ENCODE measurements at places on chromosomes 6 and 20.

DNA sequence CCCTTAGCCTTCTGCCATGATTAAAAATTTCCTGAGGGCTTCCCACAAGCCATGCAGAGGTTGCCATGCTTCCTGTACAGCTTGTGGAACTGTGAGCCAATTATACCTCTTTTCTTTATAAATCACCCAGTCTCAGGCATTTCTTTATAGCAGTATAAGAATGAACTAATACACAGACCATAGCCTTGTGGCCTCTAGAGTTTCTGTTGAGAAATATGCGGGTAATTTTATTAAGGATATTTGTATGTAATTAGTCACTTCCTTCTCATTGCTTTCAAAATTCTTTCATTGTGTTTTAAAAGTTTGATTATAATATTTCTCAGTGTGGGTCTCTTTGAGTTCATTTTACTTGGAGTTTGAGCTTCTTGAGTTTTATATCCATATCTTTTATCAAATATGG lies 484.9 kb downstream of the COL12A1 start:
- no peak for DNase-seq

GRCh38 chr6:154931711-154932424 lies 63.2 kb upstream of the TIAM2 start:
- DNase-seq, result no peak

DNA sequence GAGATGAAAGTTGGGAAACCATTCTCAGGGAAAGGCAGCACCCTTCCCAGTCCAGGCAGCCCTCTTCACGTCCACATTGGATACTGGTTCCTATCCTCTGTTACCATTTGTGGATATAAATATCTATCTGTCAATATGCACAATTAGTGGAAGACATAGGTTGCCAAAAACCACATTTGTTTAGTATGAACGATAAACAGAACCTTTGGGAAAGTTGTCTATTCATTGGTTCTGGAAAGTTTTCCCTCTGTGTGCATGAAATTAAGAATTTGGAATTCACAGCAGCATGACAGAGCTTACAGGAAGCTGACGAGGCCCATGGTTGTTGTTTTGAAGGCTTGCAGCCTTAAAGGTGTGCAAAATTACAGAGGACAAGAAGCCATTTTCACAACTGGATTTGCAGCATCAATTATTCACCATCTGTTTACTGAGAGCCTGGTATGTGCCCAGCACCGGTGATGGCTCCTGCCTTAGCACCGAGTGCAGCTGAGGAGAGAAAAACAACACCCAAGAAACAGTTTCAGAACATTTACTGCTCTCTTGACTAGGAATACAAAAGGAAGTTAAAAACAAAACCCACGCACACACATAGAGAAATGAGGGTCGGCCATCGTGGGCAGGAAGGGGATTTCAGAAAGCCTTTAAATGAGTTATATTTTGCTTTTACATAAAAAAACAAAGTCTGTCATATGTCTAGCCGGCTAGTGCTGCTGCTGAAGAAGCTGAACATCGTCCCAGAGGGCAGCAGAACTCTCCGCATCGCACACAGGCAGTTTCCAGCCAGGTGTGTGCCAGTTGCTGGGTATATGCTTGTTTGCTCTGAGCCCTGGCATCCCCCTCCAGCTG lies 319.6 kb downstream of the FARS2 start:
- DNase-seq, result no peak

DNA sequence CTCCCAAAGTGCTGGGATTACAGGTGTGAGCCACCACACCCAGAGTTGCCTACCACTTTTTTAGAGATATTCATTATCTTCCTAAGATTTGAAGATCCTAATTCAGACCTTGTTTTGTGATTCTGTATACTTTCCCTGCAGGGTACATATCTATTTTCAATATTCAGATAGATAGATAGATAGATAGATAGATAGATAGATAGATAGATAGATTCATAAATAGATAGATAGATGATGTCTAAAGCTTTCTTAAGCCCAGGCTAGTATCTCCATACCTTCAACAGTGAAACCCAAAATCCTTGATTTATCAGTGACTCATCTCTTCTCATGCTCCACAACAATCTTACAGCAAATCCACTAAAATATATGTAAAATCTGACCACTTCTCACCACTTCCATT lies 30.8 kb downstream of the ZNF391 start:
- DNase-seq, result no peak

DNA sequence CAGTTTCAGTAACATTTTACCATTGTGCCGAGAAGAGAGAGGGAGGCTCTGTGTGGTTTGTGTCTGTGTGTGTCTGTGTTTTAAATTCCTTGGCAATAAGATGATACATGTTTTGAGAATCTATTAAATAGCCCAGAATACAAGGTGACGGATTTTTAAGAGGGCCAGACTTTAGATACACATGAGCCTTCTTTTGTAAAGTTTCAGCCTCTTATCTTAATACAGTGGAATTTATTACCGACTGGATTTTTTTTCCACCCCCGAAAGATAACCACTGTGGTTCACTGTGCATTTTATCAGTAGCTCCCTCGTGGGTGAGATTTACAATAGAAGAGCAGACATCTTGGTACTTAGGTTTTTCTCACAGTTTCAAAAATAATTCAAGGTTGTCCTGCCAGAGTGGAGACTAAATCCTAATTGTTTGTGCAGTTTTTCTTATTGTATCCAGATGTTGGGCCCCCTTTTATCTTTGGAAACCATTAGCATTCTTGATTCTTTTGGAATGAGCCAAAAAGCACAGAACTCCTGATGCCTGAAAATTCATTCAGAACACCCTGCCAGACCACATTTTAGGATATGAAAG lies 49.9 kb downstream of the STK4 start:
- DNase-seq, result no peak

DNA sequence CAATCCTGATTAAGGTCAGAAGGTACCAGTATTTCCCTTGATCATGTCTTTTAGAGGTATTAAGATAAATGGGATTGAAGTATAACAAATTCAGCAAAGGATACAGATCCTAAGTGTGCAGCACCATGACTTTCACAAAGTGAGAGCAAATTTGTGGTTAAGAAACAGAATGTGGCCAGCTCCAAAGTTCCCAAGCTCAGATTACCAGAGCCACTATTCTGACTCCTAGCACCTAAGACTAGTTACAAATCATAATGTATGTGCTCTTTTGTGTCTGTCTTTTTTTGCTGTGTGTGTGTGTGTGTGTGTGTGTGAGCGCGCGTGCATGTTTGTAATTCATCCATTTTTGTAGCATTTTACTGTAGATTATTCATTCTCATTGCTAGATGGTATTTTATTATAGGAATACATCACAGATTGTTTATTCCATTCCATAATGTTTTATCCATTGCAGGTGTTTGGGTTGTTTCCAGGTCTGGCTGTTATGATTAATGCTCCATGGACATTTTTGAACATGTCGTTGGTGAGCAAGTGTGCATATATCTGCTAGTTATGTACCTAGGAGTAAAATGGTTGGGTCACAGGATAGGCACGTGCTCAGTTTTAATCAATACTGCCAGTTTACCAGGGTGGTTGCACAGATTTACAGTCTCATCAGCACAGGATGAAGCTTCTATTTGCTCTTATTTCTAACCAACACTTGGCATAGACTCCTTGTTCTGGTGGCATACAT lies 314.0 kb upstream of the JAG1 start:
- DNase-seq, result no peak

DNA sequence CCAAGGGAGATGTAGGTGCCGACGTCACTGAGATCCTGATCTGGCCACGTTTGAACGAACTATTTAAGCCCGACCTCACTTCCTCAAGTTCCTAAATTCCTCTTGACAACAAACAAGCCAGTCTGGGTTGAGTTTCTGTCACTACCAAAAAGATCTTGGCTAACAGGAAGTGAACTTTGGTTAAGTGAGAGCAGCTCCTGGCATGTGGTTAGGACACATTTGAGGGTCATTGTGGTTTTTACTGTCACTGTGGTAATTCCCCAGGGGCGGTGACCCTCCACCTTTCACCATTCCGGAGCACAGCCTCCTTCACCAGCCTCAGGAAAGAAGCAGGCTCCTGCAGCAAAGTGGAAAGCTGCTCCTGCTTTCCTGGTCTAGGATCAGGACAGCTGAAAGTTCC lies 43.1 kb upstream of the ZNF831 start:
- peak; percentile 79 for DNase-seq

GRCh38 chr6:132354517-132355167 lies 46.6 kb downstream of the MOXD1 start:
- peak; percentile 42 for DNase-seq

DNA sequence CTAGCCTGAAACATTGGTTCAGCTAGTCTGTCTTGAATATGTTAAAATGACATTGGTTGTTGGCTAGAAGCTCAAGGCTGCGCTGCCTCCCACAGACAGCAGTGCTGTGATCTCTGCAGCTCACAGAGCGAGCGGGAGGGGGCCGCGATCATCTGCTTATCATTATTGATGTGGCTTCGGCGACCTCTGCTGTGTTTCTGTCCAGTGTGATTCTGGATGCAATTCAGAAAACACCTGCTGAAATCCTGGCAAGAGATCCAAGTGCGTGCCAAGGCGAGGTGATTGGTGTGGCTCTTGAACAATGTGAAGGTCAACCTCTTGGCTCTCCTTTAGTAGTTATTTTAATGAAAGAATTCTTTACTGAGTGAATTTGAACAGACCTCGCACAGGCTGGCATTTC lies 142.3 kb upstream of the SASH1 start:
- DNase-seq, result no peak

GRCh38 chr6:142485256-142485655 lies 183.4 kb downstream of the ADGRG6 start:
- DNase-seq, result no peak

DNA sequence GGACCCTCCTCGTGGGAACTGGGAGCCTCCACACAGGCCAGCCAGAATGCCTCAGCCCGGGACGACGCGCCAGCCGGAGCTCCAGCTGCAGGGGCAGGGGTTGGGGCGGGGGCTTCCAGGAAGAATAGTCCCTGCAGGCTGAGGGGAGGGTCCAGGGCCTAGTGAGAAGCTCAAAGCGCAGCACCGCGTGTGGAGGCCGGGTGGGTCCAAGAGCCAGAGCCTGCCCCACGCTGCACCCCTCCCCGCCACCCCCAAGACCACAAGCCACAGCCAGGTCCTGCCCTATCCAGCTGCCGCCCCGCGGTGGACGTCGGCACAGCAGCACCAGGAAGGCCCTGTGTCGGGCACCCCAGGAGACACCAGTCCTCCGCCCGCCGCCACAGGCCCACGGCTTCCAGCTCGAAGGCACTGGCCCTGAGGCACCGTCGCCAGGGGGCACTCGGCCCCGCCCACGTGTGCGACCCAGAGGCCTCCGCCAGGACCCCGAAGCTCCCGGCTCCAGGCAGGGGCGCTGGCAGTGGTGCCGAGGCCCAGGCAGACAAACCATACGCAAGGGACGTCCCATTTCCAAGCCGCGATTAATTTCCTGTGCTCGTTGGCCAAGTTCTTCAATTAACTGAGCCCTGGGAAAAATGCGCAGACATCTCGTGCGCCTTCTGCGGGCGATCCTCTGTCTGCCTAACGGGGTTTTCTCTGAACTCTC lies 19.5 kb downstream of the KCNQ2 start:
- no peak for DNase-seq

GRCh38 chr6:133985970-133986369 lies 32.9 kb downstream of the TBPL1 start:
- DNase-seq, result no peak

- DNase-seq, result no peak
These were observed 1.8 kb downstream of the GSTA4 start for GRCh38 chr6:52992980-52993920.

GRCh38 chr6:42984924-42985475 lies 630 bp downstream of the PPP2R5D start:
- DNase-seq, result peak; percentile 19

GRCh38 chr20:45783656-45784294 lies 7.9 kb downstream of the WFDC3 start:
- DNase-seq, result no peak

DNA sequence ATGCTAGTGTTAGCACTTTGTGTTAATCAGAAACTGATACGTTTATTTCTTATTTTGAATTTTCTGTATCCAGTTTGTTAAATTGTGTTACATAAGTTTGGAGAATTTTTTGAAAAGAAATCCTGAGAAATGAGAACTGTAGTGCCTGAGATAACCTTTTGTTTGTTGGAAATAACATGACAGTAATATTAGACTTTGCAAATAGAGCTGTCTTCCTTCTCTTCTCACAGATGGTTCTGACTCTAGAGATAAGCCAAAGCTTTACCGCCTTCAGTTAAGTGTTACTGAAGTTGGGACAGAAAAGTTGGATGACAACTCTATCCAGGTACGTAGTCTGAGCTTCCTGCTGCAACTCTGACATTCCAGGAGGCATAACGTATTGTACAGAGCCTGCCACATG lies 69.9 kb downstream of the AFDN start:
- DNase-seq, result no peak

DNA sequence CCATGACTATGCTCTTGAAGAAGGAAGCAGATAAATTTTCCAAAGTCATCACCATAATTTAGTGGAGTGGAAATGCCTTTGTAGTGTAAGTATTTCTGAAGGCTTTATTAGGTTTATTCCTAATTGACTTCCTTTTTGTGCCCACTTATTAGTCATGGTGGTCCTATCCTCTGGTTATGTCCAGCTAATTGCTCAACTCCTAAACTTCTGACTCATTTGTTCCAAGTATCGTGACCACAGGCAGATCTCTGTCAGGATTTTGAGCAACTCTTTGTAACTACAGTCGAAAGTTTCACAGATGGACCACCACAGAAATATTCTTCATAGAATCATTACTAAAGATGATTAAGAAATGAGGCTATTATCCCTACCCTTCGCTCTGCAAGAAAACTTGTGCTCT lies 315.6 kb upstream of the PTCHD4 start:
- DNase-seq, result no peak

DNA sequence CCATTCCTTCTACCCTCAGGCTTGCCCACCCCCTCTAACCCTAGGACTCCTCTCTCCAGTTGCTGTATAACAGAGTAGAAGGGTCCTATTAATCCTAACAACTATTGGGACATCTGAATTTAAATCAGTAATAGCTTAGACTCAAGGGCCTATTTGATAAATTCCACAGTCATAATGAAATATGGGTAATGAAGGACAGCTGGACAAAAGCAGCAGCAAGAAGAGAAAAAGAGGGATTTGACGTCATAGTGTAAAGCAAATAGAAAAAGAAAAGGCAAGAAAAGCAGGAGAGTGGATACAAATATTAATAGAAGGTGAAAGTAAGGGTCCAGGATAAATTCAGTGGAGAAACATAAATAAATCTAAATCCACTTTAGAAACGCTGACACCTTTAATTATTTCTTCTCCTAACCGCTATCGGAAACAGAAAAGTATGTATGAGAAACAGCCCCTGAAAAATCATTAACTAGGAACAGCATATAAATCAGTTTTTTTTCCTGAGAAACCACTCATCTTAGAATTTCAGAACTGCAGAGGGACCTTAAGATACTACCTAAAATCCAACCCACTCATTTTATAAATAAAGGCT lies 12.8 kb downstream of the FKBP5 start:
- DNase-seq, result no peak

- no peak for DNase-seq
These were observed 2.5 kb upstream of the TMEM217 start for GRCh38 chr6:37260444-37260843.

- no peak for DNase-seq
These were observed 66.9 kb downstream of the PYGB start for GRCh38 chr20:25314497-25315417.

- DNase-seq, result no peak
These were observed 14.7 kb upstream of the PXDC1 start for GRCh38 chr6:3766214-3766613.

- DNase-seq, result peak; percentile 67
These were observed 42.0 kb upstream of the PLCG1 start for GRCh38 chr20:41095110-41095969.

GRCh38 chr6:127533736-127534135 lies 14.6 kb upstream of the MTCL3 start:
- no peak for DNase-seq
